H4 (cell line): ENCODE measurements at places on chromosomes 2 and 18.

DNA sequence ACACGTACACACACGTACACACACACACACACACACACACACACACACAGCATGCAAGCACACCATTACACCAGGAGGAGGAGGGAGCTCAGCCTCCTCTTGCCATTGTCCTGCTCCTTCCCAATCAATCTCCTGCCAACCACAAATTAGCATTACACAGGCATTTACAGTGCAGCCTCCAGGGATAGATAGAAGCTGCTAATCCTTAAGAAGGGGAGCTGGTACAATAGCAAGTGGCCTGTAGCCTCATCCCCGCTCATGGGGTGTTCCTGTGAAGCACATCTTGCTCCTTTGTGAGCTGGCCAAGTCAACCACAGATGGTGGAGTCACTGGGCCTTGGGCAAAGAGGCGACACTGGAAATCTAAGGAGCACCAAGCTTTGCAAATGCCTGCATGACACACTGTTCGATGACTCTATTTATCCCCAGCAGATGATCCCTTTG is 110.3 kb upstream of the PKDCC start:
- peak; percentile 56 for DNase-seq

- no peak for DNase-seq
Measured at GRCh38 chr2:169997140-169997887, 170.1 kb downstream of the UBR3 start.

DNA sequence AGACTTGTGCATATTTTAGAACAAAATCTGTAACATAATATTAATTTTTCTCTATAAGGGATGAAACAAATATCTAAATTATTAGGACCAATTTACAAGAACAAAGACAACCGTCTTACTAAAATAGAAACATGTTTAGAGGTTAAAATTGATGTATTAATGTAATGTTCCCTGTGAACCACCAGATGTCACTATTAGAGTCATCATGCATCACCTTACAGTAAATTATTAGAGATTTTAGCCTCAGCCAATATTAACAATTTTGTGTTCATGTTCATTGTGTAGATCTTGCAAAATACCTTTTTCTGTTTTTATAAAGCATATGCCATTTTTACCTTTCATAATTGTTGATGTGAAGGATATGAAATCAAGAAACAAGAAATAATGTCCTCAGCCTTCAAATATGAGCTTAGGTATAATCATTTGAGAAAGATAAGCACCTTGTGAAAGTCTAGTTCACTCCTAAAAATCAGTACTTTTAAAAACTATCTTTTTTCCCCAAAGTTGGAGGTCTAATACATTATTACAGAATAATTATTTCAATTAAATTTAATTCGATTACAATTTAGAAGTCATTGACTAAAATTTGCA is 344.3 kb upstream of the KCNH7 start:
- peak; percentile 30 for DNase-seq

DNA sequence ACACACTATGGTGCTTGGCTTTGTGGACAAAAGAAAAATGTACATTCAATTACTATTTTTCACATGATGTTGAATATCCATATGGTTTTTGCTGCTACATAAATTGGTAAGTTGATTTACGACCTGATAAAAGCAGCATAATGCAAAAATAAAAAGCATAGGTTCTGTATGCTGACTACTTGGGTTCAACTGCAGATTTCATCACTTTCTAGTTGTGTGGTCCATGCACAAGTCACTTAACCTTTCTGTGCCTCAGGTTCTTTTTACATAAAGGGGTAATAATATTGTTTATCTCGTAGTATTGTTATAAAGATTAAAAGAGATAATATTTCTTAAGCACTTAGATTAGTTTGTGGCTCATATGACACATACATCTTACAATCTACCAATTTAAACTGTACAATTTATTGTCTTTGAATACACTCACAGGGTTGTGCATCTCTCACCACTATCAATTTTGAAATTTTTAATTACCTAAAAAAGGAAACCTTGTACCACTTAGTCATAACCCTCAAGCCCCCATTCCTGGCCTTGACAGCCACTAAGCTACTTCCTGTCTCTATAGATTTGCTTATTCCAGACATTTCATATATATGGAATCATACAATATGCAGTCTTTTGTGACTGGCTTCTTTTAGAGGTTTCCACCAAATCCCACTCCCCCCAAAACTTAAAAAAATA is 1443.9 kb downstream of the SUCLG1 start:
- no peak for DNase-seq

GRCh38 chr2:200065477-200065876 is 110.1 kb downstream of the MAIP1 start:
- DNase-seq = no peak

- no peak for DNase-seq
Measured at GRCh38 chr2:185384822-185385560, 353.6 kb upstream of the FSIP2 start.

DNA sequence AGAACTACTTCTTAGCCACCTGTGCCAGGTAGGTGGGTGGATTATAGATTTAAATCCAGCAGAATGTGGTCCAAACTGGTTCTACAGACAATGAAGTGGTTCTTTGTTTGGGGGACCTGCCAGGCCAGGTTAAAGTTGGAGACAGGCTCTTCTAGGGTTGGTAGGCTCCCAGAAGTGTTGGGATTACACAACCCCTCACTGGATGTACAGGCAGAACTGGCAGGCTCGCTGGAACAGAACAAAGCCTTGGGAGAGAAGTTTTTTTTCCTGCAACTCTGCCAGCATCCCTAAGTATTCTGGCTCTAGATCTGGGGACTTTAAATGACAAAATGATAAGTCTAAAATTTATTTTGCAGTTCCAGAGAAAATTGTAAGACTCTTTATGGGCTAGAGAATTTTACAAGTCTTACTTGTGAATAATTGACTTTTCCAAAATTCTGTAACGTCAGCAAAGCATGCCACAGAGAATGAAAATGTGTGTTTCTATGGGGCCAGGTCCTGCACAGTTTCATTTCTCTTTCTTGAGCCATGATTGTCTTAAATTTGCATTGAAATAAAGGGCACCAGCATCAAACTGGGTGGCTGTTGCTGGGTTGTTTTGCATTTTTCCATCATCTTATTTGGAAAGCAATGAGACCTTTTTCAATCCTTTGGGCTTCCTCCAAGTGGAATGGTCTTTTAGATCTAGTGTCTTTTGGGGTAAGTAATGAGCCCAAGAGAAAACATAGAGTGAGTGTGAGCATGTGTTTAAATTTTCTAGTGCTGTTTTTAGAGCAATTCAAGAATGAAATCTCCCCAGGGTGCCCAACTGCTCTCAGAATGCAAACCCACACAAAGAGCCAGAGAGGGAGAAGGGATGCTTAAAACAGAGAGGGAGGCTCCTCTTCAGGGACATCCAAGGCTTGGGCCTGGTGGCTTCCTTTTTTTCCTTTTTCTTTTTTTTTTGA is 32.4 kb upstream of the ATL2 start:
- no peak for DNase-seq

DNA sequence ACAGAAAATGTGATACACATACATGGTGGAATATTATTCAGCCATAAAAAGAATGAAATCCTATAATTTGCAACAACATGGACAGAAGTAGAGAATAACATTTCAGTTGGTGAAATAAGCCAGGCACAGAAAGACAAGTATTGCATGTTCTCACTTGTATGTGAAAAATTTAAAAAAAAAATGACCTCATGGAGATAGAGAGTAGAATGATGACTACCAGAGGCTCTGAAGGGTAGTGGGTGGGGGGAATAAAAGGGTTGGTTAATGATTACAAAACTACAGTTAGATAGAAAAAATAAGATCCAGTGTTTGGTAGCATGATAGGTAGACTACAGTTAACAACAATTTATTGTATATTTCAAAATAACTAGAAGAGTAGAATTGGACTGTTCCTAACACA is 24.5 kb downstream of the PRKD3 start:
- DNase-seq = no peak

GRCh38 chr2:195009202-195009601 is 647.8 kb upstream of the SLC39A10 start:
- DNase-seq = peak; percentile 60
